Stimulated activated CD4-positive, alpha-beta T cell treated with anti-CD3 and anti-CD28 coated beads, Interleukin-2, amount 100 ng/mL, for 4 hours (primary cell): ENCODE measurements at places on chromosomes 3 and 15.
A peak's percentile ranks its signal among the peaks of the same experiment; 100 is the strongest.

GRCh38 chr3:74850381-74850780 is 235.9 kb upstream of the CNTN3 start:
- no peak for DNase-seq

DNA sequence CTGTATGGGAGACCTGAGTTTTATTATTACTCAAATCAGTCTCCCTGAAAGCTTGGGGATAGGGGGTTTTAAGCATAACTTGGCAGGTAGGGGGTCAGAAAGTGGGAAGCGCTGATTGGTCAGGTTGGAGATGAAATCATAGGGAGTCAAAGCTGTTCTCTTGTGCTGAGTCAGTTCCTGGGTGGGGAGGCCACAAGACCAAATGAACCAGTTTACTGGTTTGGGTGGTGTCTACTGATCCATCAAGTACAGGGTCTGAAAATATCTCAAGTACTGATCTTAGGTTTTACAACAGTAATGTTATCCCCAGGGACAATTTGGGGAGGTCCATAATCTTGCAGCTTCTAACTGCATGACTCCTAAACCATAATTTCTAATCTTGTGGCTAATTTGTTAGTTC is 17.8 kb upstream of the IQCF6 start:
- DNase-seq, result no peak

DNA sequence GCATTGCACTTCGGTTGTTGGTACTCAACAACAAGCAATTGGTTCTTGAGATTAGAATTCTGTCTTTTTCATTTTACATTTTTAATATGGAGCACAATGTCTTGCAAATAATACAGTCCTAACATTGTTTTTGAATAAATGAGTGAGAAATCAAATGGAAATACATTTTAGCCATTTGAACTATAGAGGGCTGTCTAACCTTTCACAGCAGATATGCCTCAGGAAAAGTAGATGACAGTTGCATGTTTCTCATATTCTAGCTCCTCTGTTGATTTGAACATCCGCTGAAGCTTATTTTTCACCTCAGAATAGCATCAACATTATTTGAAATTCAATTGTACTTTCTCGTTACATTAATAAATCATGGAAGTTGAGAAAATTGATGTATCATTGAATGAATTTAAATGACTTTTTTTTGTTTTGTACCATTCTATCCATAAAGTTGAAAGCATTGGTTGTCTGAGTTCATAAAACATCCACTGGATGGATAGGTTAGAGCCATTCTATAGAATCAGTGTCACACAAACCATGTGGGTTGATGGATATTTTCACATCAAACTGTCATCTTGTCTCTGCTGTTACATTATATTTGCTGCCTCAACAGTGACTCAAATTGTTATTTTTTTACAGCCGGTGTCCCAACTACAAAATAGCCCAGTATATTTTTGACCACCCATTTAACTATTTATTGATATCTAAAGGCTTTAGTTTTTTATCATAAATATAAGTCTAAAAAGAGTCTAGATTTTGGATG is 928.3 kb downstream of the NSUN3 start:
- DNase-seq, result no peak

- no peak for DNase-seq
Measured at GRCh38 chr3:61765157-61765876, 203.9 kb downstream of the PTPRG start.

- no peak for DNase-seq
Measured at GRCh38 chr3:124850212-124850611, 37.0 kb downstream of the ITGB5 start.

GRCh38 chr3:16668776-16669545 is 63.7 kb upstream of the DAZL start:
- DNase-seq, result no peak

- DNase-seq, result no peak
Measured at GRCh38 chr3:3813013-3813412, 13.8 kb downstream of the LRRN1 start.

DNA sequence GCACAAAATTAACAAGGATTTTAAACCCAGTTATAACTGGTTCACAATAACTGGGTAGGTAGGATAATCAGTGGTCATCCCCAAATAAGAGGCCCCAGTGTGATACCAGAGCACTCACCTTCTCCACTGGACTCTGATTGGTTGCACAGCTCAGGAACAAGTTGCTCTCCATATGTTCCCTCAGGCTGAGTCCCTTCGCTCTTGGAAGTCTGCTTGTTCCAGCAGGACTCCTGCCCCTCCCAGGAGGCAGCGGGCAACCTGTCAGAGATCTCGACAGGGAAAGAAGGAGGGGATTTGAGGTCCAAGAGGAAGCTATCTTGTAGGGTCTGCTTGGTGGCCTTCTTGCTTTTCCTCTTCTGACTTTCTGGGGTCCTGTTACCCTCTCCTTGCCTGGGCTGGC is 51.6 kb upstream of the HEG1 start:
- DNase-seq, result no peak

GRCh38 chr3:73926360-73927202 is 301.8 kb upstream of the PDZRN3 start:
- DNase-seq, result no peak

- DNase-seq, result no peak
Measured at GRCh38 chr15:95284492-95284891, 1046.0 kb upstream of the NR2F2 start.

DNA sequence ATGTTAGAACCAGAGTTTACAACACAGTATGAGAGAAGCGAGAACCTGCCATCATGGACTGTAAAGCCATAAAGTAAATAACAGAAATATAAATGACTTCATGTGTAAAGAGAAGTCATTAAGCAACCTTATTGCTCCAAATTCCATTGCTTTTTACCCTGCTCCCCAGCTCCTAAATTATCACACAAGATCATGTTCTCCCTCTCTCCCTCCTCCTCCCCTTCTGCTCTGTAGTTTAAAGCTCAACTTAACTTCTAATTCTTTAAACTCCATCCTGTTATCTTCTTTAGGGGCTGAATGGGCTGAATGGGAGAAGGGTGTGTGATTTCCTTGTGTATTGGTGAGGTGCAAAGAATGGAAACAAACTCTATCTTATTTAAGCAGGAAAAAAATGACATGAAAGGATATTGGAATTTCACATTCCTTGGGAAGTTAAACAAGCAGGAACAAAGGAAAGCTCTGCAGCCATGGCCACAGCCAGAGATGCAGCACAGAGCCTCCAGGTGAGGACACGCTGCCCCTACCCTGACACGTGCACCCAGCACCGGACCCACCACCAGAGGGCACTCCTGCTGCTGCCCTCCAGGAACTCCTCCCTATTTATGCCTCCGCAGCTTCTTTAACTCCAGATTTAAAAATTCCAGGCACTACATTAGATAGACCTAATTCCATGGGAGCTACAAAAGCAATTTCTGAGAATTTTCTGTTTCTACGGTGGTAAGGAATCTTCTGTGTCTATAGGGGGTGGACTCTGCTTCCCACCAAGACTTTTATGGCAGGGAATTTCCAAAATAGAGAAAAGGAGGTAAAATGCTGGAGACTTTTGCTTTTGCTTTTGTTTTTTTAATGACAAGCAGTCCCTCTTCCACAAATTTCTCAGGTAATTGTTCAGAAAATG is 76.9 kb upstream of the ABI3BP start:
- DNase-seq, result peak; percentile 16

- DNase-seq, result no peak
Measured at GRCh38 chr15:94631608-94632007, 400.2 kb downstream of the MCTP2 start.

GRCh38 chr3:32414522-32415202 is 23.0 kb downstream of the CMTM7 start:
- no peak for DNase-seq

GRCh38 chr3:187022403-187023029 is 92.2 kb downstream of the ST6GAL1 start:
- no peak for DNase-seq

DNA sequence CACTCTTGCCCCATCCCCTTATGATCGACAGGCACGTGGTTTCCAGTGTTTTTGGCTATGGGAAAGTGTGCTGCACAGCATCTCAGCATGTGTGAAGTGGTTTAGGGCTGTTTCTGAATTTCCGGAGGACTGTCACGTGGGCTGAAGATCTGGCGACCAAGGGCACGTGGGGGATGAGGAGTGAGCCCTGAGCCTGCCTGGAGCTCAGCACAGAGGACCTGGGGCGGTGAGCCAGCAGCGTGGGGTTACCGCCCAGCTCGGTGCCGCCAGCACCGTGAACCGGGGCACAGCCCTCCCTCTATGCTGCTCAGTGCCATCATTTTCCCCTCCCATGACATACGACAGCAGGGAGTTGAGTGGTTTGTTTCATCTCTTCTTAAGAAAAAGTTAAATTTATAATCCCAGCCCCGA is 150.2 kb downstream of the DNAJB8 start:
- peak; percentile 50 for DNase-seq

GRCh38 chr15:52143873-52144272 is 31.3 kb upstream of the BCL2L10 start:
- DNase-seq, result no peak
